T-cell (primary cell): ENCODE measurements at places on chromosomes 2 and 18. TPM values are rescaled to one million over a fixed set of nuclear protein-coding genes. Genes with fewer than 3 reads are reported as not detected.

GRCh38 chr2:27582129-27582694 is 630 bp upstream of the ZNF512 start:
- peaks cover 27% of the 10 kb centered on the region for H3K4me1 ChIP-seq
- H3K27ac ChIP-seq: peak overlapping the region; percentile 70
- H3K27me3 ChIP-seq: no peaks in the 10 kb centered on the region
- no peaks in the 10 kb centered on the region for H3K36me3 ChIP-seq
- no peak for DNase-seq
- H3K4me3 ChIP-seq: no peak overlapping the region

SLC4A3 gene
- total RNA-seq: 0.37 TPM

DNA sequence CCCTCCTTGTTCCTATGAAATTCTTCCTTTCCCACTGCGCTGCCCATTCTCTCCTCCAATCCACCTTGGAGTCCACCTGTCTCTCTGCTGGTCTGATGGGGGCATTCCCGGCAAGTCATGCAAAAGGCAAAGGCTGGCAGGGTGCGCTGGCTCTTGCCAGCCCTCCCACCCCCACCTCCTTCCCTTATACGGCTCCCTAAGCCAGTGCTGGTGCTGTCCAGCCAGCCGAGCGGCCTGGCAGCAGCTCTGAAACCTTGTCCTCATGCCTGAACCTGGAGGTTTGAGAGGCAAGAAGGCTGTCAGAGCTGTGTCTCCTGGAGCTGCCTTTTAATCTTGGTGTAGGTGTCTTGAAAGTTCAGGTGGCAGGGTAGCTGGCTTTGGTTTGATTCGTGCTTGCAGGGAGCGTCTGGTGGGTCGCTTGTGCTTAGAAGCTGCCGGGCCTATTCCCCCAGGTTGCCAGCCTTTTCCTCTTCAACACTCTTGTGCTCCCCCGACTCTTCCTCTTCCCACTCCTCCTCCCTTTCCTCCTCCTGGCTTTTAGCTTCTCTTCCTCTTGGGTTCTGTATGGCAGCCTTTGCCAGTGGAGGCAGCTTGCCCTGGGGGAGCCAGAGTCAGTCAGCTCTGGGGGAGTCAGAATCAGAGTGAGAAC is 748 bp downstream of the LIPG start:
- DNase-seq: no peak
- H3K4me1 ChIP-seq: no peaks in the 10 kb centered on the region
- no peak overlapping the region for H3K4me3 ChIP-seq
- H3K27ac ChIP-seq: no peak overlapping the region

DTNB gene
- 41.6 TPM for total RNA-seq

CHRND gene
- total RNA-seq: not detected

DNA sequence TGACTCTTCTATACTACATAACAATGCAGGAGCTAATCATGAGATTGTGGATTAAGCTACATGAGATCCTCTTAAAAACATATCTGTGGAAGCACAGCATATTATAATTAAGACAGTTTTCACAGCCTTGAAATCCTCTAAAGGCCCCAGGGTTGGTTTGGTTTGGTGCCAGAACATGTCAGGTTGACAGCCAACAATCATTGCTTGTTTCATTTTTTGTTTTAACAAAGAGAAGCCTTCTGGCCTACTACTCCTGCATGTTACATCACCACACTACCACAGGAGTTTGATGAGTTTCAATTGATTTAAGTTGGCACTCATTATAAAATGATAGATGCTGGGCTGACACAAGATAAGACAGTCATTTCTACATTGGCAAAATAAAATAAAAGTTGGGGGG is 255.9 kb upstream of the ERBB4 start:
- DNase-seq: no peak
- H3K4me1 ChIP-seq: no peaks in the 10 kb centered on the region
- H3K27ac ChIP-seq: no peak overlapping the region
- H3K27me3 ChIP-seq: no peaks in the 10 kb centered on the region
- no peaks in the 10 kb centered on the region for H3K36me3 ChIP-seq
- no peak overlapping the region for H3K4me3 ChIP-seq

- peak; percentile 63 for DNase-seq
- no peak overlapping the region for H3K4me3 ChIP-seq
- H3K27ac ChIP-seq: no peak overlapping the region
- no peaks in the 10 kb centered on the region for H3K27me3 ChIP-seq
Observed at GRCh38 chr2:101341901-101342624, 33.6 kb upstream of the RNF149 start.

GRCh38 chr2:59413751-59414570 is 1139.5 kb downstream of the BCL11A start:
- no peaks in the 10 kb centered on the region for H3K36me3 ChIP-seq
- H3K27ac ChIP-seq: no peak overlapping the region
- DNase-seq: no peak
- no peaks in the 10 kb centered on the region for H3K4me1 ChIP-seq
- H3K27me3 ChIP-seq: no peaks in the 10 kb centered on the region
- no peak overlapping the region for H3K4me3 ChIP-seq

DNA sequence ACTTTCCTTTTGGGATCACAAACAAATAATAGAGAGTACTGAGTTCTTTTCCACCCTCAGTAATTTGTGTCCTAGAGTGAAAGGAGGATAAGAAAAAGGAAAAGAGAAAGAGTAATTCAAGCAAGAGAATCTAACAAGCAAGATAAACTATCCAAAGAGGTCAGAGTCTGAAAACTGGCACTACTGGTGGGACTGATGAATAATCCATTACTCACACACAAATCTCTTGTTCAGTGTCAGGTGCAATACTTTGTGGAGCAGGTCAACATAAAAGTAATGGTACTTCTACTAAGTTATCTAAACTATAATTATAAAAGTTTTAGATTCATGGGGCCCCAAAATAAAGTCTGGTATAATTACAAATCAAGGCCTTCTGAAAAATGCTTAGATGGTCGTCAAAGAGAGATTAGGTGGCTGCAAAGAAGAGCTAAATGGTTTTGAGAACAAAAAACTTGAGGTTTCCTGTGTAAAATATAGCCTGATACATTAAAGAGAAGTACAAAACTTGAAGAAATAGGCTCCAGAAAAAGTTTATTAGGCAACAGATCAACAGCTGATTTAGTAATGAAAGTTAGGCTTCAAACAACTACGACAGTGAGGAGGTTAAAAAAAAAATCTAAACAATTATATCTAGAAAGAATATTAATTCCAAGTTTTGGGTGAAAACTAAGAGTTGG is 109.4 kb downstream of the BAZ2B start:
- H3K36me3 ChIP-seq: no peaks in the 10 kb centered on the region
- no peak overlapping the region for H3K27ac ChIP-seq
- no peaks in the 10 kb centered on the region for H3K27me3 ChIP-seq
- H3K4me3 ChIP-seq: no peak overlapping the region
- peaks cover 2% of the 10 kb centered on the region for H3K4me1 ChIP-seq

PPP1R1C gene
- not detected for total RNA-seq
